Breast epithelium (tissue), 4 donors: ENCODE measurements at places on chromosomes 2 and 18.

- DNase-seq: no peak
Observed at GRCh38 chr2:201157694-201158093, 25.2 kb upstream of the CASP10 start.

GRCh38 chr2:78907089-78907488, 118.4 kb upstream of the REG3G start:
- DNase-seq: no peak

DNA sequence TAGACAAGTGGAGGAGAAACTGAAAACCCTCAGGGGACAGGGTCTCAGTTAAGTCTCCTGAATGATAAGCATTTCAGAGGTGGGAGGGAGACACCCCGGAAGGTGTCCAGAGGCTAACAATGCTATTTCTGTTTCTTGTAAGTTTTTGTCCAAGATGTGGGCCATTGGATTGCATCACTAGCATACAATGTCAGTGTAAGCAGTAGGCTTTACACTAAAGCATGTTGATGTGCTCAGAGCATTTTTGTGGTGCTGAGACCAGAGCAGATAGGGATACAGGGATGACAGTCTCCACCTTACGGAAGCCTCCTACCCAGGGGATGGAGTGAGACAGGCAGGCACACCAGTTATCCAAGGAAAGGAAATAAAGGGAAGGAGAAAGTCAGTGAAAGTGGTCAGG, 2.2 kb upstream of the IL1R1 start:
- no peak for DNase-seq

GRCh38 chr2:15623898-15624541, 32.4 kb downstream of the DDX1 start:
- DNase-seq: no peak

- peak; percentile 89 for DNase-seq
Observed at GRCh38 chr2:232633413-232634205, at the start of gene EFHD1. EFHD1 (plus strand) TSS chr2:232633604; CDS start chr2:232633705, 101 bp downstream.

GRCh38 chr18:55838841-55839240, 250.8 kb upstream of the TCF4 start:
- no peak for DNase-seq

DNA sequence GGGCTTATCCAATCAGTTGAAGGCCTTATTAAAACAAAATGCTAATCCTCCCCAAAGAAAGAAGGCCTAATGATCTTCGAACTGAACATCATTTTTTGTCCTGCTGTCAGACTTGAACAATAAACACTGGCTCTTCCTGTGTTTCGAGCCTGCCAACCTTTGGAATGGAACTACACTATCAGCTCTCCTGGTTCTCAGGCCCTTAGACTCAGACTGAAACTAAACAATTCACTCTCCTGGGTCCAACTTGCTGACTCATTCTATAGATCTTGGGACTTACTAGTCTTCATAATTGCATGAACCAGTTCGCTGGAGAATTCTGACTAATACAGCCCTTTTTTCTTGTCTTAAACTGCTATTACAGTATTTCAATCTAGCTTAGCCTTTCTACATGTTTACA, 235.2 kb downstream of the LNPK start:
- no peak for DNase-seq

DNA sequence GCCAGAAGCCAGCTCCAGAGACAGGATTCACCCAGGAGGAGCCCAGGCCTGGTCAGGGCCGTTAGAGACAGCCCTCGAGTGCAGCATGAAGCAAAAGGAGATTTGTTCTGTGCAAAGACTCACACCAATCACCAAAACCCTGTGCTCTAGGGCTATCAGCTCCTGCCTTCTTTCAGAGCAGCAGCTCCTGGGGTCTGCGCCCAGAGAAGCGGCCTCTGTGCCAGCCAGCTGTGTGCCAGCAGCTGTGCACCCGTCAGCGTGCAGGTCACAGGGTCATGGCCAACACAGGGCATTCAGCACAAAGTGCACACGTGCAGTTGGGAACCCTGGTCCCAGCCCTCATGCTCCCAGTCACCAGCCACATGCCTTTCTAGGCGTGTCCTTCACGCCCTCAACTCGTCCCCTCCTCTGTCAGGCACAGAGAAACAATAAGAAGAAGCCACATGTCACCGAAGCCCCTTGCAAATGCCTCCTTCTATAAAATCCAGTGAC, 49.3 kb downstream of the ZNF516 start:
- no peak for DNase-seq

DNA sequence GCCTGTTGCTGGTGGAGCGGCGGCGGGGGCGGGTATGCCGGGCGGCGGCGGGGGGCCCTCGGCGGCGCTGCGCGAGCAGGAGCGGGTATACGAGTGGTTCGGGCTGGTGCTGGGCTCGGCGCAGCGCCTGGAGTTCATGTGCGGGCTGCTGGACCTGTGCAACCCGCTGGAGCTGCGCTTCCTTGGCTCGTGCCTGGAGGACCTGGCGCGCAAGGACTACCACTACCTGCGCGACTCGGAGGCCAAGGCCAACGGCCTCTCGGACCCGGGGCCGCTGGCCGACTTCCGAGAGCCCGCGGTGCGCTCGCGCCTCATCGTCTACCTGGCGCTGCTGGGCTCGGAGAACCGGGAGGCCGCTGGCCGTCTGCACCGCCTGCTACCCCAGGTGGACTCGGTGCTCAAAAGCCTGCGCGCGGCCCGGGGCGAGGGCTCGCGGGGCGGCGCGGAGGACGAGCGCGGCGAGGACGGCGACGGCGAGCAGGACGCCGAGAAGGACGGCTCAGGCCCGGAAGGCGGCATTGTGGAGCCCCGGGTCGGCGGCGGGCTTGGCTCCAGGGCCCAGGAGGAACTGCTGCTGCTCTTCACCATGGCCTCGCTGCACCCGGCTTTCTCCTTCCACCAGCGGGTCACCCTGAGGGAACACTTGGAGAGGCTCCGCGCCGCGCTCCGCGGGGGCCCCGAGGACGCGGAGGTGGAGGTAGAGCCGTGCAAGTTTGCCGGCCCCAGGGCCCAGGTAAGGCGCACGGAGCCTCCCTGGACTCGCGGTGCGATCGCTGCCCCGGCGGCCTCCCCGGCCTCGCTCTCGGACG, 1.0 kb downstream of the ZCCHC2 start:
- peak; percentile 54 for DNase-seq

DNA sequence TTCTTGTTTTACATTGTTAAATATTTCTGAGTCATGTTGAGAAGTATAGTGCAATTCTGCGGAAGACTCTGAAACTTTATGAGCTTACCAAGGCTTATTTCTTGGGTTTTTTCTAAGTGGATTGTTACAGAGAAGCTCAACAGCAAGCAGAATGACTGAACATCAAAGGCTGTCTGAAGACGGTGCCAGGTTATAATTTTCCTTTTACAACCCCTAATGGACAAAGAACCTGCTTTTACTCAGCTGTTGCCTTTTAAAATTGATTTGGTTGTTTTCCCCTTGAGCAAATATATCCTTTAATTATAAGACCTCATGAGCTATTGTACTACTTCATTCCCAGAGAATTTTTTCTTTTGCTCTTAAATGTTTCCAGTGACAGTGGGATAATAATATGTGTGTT, 41.6 kb downstream of the LAMA3 start:
- DNase-seq: no peak

- DNase-seq: no peak
Observed at GRCh38 chr18:2898186-2898640, 51.4 kb downstream of the EMILIN2 start.

- DNase-seq: no peak
Observed at GRCh38 chr18:30387401-30387800, 655.1 kb downstream of the DSC3 start.
